ENCODE measurements at places on chromosomes 4 and X.

DNA sequence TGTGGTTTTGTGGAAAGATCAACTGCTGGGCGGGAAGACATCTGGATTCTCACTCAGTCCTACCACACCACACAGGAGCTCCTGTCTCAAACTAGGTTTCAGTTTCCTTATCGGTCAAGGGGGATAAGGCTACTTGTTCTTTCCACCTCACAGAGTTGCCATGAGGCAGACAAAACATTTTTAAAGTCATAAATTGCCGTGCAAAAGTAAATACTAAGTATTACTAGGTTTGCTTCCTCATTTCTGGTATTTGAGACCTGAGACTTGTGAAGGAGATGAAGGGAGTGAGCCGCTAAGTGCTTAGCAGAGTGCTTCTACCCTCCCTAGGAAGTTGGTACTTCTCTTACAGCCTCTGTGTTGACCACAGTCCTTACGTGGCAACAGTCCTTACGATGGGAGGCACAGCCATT, 1.5 kb downstream of the LAP3 start:
- DNase-seq, result peak; percentile 5

DNA sequence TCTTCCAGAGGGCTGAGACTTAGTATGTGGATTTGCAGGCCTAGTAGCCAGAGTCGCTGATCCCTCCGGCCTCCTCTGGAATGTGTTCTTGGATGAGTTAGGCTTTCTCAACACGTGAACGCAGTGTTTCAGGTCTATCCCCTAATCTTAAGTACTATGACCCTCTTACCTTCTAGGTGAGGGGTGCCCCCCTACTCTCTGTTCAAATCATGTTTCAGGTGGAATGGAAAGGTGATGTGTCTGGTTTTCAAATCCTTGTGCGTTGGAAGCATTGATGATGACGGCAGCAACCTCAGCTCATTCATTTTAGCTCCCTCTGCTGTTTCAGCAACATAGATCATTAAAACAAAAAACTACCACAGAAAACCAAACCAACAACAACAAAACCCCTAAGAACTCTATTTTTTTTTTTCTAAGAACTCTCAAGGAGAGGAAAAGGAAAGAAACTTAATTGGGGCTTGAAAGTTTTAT, 56.4 kb downstream of the RWDD4 start:
- no peak for DNase-seq

DNA sequence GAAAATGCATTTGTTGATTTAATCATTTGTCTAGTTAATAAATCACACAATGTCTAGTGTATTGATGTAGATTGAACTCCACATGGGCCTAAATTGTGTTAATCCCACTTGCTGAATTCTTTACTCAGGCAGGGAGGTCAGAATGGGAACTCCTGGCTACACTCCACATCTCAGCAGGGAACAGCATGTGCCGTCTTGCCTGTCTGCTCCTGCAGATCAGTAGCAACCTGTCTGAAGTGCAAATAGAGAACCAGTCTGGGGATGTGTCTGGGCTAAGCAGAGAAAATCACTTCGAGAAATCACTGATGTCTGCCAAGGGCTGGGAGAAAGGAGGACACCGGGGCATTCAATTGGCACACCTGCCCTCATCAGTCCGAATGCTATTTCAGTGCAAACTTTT, 16.5 kb upstream of the MXRA5 start:
- DNase-seq, result no peak

- DNase-seq, result no peak
Measured at GRCh38 chrX:70878902-70879301, 29.6 kb downstream of the TEX11 start.

- no peak for DNase-seq
Measured at GRCh38 chr4:111136438-111136837, 513.6 kb upstream of the PITX2 start.

- no peak for DNase-seq
Measured at GRCh38 chr4:98659741-98660462, 1.5 kb upstream of the TSPAN5 start.

GRCh38 chr4:116752027-116752426, 333.3 kb downstream of the TRAM1L1 start:
- DNase-seq, result no peak

DNA sequence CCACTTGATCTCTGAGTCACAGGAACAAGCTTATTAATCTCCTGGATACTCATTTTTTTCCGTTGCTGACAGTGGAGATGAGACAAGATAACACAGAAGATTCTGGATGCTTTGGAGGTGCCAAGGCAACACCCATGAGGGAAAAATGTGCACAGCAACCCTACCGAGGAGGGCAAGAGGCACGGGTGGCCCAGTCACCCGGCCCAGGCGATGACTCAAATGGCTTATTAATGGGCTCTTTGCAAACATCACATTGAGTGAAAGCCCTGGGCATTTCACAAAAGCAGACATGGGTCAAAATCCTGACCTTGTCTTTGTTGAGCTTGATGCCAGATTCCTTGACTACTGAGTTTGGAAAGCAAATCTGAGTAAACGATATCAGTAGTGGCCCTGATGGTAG, 315.1 kb downstream of the STK32B start:
- peak; percentile 46 for DNase-seq

GRCh38 chr4:55466001-55466400, 70.2 kb downstream of the TMEM165 start:
- no peak for DNase-seq

- DNase-seq, result no peak
Measured at GRCh38 chr4:116632269-116632668, 453.1 kb downstream of the TRAM1L1 start.

GRCh38 chrX:148915474-148915873, 415.1 kb downstream of the AFF2 start:
- DNase-seq, result no peak

DNA sequence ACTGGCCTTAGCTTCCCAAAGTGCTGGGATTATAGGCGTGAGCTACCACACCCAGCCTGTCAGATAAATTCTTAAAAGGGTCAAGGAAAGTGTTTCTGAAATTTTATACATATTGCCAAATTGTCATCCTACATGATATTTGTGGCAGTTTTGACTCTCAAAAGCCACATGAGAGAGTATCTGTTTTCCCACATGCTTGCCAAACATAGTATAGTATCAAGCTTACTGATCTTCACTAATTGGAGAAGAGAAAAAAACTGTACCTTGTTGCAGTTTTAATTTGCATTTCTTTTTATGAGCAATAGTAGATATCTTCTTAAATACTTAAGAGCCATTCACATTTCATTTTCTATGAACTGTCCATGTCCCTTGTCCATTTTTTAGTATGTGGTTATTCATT, 83.6 kb downstream of the TET2 start:
- no peak for DNase-seq

DNA sequence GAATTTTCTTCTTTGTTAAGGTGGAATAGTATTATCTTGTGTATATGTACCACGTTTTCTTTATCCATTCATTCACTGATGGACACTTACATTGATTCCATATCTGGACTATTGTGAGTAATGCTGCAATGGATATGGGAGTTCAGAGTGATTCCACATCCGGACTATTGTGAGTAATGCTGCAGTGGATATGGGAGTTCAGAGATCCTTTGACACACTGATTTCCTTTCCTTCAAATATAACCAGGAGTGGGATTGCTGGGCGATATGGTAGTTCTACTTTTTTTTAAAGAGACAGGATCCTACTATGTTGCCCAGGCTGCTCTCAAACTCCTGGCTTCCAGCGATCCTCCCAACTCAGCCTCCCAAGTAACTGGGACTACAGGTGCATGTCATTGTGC, 12.1 kb downstream of the TMEM156 start:
- no peak for DNase-seq

DNA sequence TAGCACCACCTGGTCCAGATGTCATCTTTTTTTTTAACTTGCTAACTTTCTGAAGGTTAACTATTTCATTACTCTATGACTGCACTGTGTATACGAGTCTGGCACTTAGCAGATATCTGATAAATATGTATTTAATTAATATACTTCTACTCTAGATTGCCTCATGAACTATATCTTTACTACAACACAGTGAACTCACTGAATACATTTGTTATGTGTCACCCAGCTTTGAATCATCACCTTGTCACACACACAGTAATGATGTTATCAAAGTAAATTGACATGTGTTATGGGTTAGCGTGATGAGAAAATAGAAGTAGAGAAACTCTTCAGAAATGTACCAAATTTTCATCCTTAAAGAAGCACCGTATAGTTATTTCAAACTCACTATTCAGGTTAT, 419.3 kb upstream of the ADGRL3 start:
- no peak for DNase-seq

DNA sequence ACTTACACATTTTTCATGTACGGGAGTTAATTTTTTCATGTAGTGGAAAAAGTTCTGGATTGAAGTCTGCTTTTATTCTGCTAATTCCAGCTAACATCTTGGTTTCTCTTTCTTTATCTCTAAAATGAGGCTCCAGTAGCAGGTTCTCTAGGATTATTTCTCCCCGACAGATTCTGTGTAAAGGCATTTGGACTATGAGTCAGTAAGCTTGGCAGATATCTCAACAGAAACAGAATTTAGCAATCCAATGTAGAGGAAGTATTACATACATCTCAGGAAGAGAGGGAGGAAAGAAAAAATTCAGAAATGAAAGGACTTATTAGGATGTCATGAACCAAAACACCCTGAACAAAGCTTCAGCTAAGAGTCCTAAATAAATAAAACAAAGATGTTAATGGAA, 1682.3 kb upstream of the TENM3 start:
- DNase-seq, result no peak

GRCh38 chr4:6929812-6930464, 20.3 kb downstream of the TBC1D14 start:
- DNase-seq, result no peak

DNA sequence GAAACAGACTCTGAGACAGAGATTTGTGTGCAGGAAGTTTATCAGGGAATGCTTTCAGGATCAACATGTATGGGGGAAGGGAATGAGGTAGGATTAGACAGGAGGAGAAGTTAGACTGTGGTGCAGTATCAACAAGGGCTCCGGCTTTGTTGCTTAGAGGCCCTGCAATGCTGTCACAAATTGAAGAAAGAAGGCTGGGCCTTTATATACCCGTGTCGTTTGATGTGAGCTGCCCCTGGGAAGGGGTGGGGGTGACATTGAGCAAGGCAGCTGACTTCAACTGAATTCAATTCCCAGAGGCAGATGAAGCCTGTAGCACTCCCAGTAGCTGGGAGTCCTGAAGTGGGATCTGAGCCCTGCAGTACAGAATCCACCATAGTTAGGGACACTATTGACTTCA, 29.5 kb upstream of the USP9X start:
- no peak for DNase-seq

DNA sequence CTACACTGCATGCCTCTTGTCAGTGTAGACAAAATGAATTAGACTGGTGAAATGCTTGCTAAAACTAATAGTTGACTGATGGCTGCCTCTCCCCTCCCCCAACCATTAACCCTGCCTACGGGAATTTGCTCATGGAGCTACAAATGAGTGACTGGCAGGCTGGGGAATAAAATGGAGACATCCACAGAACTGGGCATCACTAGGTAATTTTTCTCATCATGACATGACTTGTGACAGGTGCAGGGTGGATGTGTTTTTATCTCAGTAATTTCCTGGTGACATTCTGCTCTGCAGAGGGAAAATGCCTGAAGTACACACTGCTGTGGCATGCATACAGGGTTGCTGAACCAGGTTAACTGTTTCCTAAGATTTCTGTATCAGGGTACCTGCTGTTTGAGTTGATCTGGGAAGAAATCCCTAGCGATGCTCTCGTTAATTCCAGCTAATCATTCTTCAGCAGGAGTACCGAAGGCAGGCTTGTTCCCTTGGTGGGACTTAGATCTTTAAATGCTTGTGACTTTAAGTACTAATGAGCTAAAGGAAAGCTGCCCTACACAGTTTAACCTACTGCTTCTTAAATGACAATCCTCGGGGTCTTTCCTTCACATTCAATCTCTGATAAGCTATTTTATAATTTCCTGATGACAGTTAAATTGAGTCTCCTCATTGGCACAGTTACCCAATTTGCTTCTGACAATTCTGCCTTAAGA, 376.3 kb upstream of the LCORL start:
- no peak for DNase-seq

DNA sequence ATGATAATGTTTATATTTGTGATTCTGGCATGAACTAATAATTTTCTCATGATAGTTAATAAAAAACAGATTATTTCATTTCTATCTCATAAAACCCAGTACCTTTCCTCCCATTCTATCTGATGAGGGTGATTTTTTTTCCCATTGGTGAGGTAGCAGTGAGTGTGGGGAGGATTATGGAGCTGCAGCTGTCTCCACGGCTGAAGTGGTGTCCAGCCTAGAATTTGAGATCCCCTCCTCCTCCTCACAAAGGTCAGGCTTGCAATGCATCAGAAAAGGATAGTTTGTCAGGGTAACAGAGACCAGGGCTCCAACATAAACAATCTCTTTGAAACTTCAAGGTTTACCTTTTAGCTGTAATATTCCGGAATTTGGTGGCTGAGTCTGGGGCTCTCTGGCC, 60.9 kb downstream of the C4orf51 start:
- no peak for DNase-seq
